ENCODE measurements at places on chromosomes 11 and 22. TPM values are rescaled to one million over a fixed set of nuclear protein-coding genes. Genes with fewer than 3 reads are reported as not detected.

DNA sequence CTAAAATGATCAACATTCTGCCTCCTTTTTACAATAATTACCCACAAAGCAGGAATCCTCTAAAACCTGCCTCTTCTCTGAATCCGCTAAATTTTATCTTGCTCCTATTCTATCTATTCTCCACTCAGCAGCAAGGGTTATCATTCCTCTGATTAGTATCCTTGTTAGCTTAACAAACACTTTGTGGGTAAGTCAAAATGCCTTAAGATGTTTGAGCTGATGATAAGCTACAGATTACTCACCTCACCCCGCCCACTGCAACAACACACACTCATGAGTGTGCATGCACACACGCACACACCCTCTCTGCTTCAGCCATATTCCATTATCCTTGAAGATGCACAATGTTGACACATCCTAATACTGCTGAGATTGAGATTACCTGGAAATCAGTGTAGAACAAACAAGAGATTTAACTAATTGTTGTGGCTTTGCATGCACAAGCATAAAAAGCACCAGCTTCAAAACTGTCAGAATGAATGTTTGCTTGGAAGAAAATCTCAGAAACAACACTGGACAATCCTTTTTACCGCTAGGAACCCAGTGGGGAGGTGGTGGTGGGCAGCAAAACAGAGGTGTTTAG is 130.9 kb downstream of the BBOX1 start:
- no peak for DNase-seq

Gene WBP2NL
- 0.37 TPM for total RNA-seq

GRCh38 chr22:25497181-25497641 is 67.3 kb upstream of the GRK3 start:
- no peak for DNase-seq

GRCh38 chr22:43273902-43274484 is 69.2 kb downstream of the SCUBE1 start:
- peak; percentile 36 for DNase-seq

DNA sequence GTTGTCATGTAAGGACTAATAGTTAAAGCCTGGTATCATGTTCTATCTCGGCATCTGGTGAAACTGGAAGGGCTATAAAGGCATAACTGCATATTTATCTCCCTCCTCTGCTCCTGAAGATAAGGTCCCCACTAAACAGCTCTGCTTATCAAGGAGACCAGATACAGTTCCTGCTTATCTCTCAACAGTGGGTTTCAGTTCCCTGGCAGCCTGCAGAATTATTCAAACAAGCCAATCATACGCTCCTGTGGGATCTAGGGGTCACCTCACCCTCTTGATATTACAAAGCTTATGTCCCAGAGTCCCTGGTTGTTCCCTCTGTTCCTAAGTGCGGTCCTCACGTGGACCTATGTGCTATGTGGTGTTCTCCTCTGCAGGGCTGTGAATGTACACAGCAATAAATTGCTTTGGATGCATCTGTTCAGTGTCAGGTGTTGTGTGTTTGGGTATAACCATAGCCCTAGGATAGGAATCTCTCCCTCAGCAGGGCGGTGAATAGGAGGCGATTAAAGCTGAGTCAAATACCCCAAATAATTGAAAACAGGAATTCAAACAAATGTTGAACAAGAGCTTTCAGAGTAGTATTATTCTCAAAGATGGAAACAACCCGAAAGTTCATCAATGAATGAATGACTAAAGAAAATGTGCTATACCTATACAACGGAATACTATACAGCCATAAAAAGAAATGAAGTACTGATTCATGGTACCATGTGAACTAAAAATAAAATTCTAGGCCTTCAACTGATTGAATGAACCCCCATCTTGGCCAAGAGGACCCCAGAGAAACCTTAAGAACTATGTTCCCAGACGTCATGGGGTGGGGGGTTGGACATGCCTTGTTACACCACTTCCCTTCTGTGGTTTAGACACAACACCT is 3.1 kb upstream of the OOSP4A start:
- DNase-seq, result no peak

Gene MOGAT2
- total RNA-seq, result not detected

DNA sequence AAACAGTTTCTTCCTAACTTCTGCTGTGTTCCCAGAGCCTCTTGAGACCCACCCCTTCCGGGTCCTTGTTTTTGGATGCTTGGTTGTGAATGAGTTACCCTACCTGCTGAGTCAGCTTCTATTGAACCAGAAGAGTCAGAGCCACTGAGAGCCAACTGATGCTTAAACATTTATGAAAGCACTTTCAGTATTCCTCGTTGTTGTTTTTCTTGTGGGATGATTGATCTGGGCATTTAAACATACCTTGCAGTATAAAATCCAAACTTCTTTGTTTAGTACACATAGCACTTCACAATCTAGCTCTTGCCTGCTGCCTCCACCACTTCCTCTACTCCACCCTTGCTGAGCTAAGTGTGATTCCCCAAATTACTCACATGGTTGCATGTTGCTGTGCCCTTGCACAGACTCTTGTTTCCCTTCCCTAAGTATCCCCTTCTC is 5.5 kb downstream of the PRSS23 start:
- DNase-seq, result peak; percentile 51

GRCh38 chr11:11081288-11081687 is 223.4 kb upstream of the ZBED5 start:
- no peak for DNase-seq

GRCh38 chr11:105045676-105046296 is 651 bp upstream of the CARD16 start:
- DNase-seq, result no peak

DNA sequence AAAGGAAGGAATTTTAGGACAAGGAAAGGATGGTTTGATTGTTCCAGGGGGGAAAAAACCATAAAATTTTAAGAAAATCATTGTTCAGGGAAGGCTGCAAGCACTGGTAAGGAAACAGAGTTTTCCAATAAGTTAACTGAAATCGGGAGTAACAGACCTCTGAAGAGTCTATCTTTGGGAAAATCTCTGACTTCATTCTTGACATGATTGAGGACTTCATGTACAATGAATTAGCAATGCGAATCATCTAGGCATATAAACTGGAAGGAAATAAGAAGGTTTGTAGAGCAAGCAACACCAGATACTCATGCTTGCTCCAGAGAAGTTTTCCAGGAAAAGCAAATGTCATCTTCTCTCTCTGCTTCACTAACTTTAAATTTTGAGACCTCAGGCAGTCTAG is 18.5 kb downstream of the APLP2 start:
- DNase-seq, result no peak

- DNase-seq, result no peak
Measured at GRCh38 chr22:27775758-27776649, 25.6 kb downstream of the MN1 start.

DNA sequence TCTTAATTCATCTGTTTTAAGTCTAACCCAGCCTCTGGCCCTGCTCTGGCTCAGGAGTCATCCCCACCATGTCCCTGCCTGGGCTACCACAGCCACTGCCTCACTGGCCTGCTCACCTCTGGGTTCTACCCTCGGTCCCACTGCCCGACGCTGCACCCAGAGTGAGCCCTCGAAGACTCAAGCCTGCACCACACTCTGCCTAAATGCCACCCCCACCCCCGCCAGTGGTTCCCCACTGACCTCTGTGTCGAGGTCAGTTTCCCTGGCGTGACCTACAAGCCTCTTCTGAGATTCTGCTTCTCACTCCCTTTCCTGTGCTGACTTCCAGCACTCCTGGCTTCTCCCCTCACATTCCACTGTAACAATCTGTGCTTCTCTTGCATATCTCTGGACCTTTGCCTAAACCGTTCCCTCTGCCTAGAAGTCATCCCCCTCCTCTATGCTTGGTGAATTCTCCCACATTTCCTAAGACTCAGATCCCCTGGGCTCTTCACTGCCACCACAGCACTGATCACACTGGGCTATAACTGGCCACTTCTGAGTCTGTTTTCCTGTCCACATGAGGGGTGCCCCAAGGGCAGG is 12.5 kb upstream of the PDE2A start:
- DNase-seq, result no peak

DNA sequence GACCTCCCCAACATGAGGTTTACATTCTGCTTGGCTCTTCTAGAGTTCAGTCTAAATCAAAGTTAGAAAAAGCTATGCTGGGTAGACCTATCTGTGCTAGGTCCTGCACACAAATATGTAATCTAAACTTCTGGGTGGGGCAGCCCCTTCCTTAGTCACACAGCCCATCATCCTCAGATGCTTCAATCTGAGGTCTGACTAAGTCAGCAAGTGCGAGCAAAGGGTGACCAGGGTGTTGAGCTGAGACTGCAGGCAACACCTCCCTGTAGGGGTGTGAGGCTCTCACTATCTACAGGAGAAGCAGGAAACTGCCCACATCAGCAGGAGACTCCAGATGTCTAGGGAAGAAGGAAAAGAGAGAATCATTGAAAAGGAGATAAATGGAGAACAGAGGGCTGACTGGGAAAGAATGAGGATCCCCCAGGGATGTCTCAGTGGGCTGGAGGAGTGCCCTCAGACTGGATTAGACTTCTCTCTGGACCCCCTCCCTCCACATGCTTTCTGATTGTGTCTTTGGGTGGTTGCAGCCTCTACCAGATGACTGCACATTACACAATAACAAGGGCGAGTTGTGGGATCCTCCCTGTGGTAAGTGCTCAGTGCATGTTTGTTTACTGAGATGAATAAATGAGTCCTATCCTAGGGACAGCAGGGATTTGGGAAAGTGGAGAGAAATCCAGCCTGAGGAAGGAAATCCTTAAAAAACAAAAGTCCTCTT is 266.2 kb upstream of the PLET1 start:
- DNase-seq, result no peak

Gene ARHGAP32
- 7.4 TPM for total RNA-seq

- no peak for DNase-seq
Measured at GRCh38 chr11:87974797-87975196, 200.4 kb downstream of the RAB38 start.

Gene NDUFS8
- 109 TPM for total RNA-seq

DNA sequence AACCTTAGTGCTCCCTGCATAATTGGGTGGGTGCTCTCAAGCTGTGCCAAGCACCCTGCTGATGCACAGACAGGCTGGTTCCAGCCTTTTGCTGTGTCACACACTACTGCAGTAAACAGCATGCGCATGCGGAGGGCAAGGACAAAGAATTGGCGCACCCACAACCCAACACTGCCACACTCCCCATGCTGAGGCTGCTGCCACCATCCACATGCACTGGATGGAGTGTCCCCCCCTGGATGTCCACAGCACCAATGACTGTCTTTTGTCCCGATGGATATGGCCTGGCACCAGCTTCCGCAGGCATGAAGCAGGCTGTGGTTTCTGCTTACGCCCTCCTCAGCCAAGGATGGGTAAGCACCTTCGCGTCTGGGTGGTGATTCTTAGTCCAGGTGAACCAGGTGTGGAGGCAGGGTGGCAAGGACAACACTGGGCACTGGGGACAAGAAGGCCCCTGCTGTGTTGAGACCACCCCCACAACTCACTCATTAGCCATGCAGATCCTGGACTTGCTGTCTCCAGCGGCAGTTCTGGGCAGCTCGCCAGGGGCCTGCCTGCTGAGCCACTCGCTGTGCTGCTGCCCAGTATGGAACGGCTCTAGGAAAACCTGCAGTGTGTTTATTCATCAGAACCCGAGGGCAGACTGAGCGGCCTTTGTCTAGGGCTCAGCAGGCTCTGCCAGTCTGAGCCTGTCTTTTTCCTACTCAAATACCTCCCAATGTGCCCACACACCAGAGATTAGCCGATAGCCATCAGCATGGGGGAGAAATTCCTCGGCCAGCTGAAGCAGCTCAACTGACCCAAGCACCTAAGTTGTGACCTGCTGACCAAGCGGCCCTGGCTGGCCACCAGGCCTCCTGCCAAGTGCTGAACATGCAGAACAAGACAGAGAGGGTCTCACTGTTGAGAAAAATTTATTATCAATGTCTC is 8.2 kb upstream of the NAP1L4 start:
- no peak for DNase-seq

GRCh38 chr22:25368271-25368670 is 148.8 kb downstream of the CRYBB2 start:
- DNase-seq, result no peak

Gene SCGB1C1
- not detected for total RNA-seq

DNA sequence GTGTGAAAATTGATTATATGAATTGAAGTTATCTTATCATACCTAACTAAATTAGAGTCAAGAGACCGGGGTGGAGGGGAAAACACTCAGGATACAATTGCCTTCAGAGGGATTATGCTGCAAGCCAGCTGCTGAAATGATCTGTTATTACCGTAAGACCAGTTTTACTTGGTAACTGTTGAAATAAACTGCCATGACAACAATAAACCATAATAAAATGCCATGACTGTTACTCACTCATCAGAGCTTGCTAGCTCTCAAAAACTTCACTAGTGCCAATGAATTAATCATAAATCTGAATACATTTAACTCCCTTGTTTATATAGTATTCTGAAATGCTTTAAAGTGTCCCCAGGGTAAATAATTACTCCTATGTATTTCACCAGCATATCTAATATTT is 68.2 kb downstream of the CASP12 start:
- no peak for DNase-seq

GRCh38 chr22:25942856-25943411 is 200.9 kb downstream of the MYO18B start:
- no peak for DNase-seq

GRCh38 chr11:70387564-70387963 is 10.8 kb upstream of the CTTN start:
- DNase-seq, result no peak

DNA sequence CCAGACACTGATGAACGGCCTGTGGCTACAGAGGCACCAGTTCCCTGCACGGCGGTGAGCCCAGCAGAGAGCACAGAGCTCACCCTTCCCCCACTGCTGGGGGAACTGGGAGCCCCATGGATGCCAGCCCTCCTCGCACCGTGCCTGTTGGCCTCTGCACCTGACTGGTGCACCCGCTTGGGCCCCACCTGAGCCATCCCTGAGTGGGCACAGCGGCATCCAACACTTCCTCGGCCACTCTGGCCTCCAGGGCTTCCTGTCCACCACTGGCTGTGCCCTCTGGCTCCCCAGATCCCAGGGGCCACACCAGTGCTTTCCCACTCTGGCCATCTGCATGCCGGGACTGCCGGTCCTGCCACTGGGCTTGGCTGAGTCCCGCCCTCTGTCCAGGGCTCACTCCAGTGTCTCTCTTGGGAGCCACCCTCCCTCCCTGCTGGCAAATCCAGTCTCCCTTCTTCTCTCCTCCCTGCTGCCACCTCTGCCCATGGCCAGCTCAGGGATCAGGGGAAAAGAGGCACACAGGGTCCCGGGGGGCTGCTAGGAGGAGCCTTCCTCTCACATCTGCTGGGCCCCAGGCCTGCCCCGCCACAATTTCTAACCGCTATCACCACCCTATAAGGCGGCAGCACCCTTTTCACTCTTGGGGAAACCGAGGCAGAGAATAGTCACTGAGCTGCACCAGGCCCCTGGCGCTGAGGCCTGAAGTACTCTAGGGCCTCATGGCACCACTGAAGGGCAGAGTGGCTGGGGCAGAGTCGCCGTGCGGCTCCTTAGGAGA is 33.0 kb downstream of the GNB1L start:
- no peak for DNase-seq

DNA sequence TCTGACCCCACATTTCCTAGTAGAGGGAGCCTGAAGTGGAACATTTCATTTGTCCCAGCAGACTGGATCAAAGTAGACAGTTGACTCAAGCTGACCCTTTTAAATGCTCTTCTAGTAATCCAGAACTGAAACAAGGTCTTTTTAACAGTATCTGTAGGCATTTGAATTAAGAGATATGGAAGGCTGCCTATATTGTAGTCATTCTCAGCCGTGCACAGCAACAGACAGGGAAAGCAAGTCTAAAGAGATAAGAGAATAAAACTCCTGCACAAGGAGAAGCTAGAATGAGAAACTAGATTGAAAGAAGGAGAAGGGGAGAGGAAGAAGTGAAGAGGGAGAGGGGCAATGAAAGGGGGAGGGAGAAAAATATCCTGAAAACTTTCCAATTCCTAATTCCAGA is 180.6 kb upstream of the MTMR2 start:
- no peak for DNase-seq

GRCh38 chr22:45972091-45972888 is 4.7 kb downstream of the WNT7B start:
- DNase-seq, result no peak

- DNase-seq, result no peak
Measured at GRCh38 chr11:34268906-34269430, 88.8 kb downstream of the ABTB2 start.

All from activated naive CD8-positive, alpha-beta T cell treated with anti-CD3 and anti-CD28 coated beads for 36 hours (primary cell).